ENCODE measurements at places on chromosomes 3 and 15.

DNA sequence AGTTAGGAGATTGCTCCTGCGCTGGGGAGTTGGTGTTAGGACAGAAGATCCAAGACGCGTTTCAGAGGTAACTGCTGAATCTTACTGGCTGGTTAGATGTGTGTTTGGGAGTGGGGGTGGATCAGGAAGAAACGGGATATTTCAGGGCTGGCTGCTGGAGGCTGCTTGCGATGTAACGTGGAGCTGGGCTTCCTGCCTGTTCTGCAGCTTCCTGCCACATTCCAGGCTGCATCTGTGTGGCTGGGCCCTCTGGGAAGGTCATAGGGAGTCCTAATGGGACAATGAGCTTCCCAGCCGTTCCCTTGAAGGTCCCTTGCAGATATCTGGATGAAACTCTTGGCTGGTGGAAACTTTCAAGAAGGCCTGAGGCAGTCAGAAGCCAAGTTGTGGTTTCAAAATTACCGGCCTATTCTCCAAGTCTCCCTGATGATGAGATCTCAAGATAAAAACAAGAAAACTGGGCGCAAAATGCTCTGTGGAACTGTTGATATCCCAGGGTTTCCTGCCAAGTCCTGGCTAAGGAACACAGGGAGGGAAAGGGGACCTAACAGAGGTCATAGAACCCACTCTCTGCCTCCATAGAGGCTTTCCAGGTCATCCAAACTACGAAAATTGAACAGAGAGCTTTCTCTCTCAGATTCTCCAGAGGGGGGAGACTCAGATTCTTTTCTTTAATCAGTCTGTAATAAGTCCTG lies 67.0 kb downstream of the NOX5 start:
- DNase-seq = no peak

GRCh38 chr3:149243540-149243939 lies 21.9 kb upstream of the CP start:
- DNase-seq = no peak

GRCh38 chr3:172613845-172614244 lies 90.6 kb upstream of the TNFSF10 start:
- no peak for DNase-seq

DNA sequence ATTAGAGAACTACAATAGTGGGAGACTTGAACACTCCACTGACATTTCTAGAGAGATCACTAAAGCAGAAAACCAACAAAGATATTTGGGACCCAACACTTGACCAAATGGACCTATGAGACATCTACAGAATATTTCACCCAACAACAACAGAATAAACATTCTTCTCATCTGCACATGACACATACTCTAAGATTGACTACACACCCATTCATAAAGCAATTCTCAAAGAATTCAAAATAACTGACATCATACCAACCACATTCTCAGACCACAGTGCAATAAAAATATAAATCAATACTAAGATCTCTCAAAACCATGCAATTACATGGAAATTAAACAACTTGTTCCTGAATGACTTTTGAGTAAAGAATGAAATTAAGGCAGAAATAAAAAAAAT lies 473.7 kb downstream of the LPP start:
- no peak for DNase-seq

DNA sequence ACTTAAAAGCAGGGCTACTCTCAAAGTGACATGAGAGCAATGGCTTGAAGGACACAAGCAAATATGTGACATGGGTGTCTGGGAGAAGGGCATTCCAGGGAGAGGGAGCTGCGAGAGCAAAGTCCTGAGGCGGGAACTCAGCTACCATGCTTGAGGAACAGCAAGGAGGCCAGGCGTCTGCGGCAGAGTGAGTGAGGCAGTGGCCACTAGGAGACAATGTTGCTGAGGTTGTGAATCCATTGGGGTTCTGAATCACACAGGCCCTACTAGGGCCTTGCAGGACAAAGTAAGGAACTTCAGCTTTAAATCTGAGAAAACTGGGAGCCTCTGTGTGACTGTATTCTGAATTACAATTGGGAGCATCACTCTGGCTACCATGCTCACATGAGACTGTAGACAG lies 94.1 kb upstream of the PRICKLE2 start:
- DNase-seq = no peak

- no peak for DNase-seq
Measured at GRCh38 chr3:124431331-124431994, 298.8 kb upstream of the UMPS start.

DNA sequence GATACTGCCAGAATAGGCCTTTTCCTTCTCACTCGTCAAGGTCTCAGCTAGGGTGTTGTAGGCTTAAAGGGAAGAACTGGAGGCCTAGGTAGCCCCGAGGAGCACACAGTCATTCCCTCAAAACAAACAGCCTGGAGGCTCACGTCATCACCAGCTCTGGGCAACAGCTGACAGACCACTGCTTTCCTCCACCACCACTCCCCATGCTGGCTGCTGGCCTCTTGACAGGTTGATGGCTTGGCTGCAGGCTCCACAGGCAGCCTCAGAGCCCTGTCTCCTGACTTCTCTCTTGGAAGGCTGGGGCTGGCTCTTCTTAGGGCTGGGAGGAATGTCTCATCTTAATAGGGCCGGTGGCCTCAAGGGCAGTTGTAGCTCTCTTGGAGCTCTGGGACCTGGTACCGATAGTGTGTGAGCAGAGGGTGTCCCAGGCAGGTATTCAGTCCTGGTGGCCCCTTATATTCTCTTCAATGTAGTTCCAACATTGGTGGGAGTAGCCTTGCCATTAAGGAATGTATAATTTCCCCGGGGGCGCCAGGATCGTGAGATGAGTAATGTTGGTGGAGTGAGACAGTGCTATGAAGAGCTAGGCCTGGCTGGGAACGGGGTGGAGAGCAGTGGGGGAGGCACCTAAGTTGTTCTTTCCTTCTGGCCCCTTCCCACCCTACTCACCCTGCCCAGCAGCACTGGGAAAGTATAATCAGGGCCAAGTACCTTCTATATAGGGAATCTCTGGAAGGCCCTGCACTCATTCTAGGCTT lies 6.1 kb upstream of the AP2M1 start:
- DNase-seq = no peak

DNA sequence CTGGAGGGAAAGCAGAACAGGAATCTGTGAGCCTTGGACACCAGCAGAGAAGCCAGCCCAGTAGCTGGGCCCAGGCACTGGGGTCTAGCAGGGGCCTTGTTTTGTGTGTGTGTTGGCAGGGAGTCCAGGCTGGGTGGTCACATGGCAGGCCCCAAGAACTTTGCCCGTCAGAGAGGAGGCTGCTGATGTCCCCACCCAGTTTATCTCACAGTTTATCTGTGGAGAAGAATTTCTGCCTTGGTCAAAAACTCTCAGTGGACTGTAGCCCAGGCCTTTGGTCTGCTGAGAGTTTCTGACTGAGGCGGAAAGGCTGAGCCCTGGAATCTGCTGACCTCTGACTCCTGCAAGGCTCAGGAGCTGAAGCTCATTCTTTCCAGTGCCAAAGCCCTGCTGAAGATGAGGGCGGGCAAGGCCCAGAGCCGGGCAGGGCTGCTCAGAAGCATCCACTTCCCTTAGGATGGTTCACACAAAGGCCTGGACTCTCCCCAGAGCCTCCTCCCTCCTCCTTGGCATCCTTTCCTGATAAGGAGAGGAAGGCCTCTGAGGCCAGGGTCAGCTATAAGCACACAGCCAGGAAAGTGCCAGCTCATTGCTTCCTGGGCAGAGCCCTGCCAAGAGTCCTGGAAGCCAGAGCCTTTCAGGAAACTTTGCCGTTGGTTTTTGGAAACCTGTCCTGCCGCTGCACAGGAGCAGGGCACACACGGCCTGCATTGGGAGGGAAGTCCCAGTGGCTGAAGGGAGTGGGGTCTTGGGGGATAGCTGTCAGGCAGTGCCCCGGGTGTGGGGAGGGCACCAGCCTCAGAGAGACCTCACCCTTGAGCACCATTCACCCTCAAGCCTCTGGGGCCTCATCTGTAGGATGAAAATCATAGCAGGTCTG lies 37.2 kb upstream of the SLCO2A1 start:
- DNase-seq = no peak

GRCh38 chr3:130658678-130659077 lies 88.0 kb downstream of the PIK3R4 start:
- DNase-seq = no peak

DNA sequence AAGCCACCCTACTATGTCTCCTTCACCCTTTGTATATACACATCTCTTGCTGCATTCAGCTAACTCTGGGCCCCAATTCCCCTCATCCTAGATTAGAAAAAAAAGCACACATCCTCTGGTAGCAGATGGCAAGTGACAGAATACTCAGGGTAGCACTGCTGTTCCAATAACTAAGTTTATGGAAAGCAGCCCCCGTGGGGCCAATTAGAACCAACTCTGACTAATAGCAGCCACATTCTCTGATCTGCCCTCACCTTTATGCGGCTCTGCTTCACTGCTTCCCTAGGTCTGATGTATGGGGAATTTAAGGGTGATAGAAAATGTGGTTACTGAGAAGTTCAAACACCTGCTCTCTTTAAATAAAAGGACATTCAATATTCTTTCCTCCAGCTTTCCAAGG lies 74.9 kb upstream of the SETMAR start:
- DNase-seq = no peak

DNA sequence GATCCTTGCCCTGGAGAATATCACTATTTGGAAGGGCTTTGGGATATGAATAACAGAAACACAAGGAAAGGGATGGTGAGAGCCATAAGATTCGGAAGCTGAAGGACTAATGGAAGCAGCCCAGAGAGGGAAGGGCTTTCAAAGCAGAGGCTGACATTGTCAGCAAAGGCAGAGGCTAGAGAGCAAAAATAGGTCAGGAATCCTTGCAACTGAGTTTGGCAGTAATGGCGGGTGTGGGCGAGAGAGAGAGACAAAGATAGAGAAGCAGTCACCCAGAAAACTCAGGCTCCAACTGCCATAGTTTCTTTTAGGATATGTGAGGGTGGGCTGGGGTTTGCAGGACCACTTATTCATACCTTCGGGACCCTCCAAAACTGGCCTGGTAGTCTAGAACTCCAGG lies 248.6 kb downstream of the OPA1 start:
- no peak for DNase-seq

- DNase-seq = no peak
Measured at GRCh38 chr3:110026421-110026820, 689.1 kb upstream of the DPPA4 start.

GRCh38 chr3:196144383-196145105 lies 62.7 kb upstream of the TFRC start:
- no peak for DNase-seq

Measured in DMS153 (cell line).